ENCODE measurements at places on chromosomes 1 and 21.

- DNase-seq = no peak
These were observed 42.4 kb downstream of the PDE9A start for GRCh38 chr21:42695697-42696380.

DNA sequence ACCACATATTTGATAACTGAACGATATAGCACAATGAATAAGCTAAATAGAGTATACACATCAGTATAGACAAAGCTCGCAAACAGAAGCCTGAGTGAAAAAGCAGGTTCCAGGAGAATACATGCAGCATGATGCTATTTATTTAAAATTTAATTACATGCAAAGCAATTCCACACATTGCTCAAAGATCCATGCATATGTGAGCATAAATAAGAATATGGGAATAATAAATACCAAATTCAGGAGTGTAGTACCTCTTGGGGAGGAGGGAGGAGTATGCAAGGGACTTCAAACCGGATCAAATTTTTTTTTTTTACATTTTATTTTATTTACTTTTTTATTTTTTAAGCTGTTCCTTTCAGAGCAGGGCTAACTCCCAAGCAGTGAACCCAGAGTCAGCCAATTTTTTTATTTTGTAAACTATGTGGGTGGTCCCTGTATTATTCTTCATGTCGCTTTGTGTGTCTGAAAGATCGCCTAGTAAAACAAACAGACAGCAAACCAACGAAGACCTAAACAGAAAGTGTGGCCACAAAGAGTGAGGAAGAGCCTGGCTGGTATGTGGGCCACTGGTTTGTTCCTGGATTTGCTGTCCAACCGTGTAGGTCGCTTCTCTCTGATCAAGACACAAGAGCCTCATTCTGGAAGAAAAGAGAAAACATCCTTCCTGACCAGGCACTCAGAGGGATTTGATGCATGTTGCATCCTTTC is 4.2 kb upstream of the SHISAL2A start:
- no peak for DNase-seq

- no peak for DNase-seq
These were observed 48.3 kb upstream of the CR2 start for GRCh38 chr1:207405814-207406213.

- DNase-seq = no peak
These were observed 93.0 kb downstream of the DYRK1A start for GRCh38 chr21:37459575-37459974.

DNA sequence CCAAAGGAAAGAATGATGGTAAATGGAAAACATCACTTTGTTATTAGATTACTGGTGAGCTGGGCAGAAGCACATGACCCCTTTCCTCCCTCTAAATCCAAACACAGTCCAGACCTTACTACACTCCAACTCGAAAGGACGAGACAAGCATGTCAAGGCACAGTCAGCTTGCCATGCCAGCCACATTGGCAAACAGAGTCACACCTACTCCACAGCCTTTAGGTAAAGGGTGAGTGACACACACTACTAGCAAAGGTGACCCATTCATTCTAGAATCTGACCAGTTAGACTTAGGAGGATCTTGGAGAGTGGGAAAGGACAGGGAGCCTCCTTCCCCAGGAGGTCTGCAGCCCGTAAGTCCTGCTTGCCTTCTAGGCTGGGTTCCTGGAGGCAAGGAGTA is 3.0 kb downstream of the SLC44A3 start:
- DNase-seq = no peak

- DNase-seq = no peak
These were observed 7.5 kb downstream of the SDC3 start for GRCh38 chr1:30900931-30901560.

DNA sequence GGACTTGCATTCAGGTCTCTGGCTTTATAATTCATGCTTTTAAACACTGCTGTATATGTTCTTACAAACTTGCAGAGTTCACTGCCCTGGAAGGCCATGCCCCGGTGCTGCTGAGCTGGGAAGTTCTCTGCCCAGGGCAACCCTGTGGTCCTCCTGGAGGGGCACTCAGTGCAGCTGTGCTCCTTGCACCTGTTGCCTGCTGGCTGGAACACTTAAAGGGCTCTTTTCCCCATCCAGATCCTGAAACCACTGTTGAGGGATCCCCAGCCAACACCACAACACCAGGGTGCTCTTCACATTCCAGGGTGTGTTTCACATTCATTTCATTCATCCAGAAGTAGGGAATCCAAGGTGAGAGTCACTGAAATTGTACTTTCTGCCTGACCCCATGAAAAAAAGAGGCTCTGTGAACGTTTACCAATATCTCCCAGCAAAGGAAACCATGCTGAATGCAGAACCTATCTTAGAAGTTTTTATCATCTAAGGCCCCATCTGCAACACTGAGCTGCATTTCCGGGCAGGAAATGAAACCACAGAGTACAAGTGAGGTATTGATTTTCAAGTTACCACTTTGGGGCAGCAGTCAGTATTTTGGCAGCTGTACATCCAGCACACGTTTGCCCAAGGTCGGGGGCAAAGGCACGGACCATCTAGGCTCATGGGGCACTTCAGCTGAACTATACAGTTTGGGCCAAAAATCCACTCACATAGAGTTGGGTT is 16.4 kb upstream of the KIAA0040 start:
- DNase-seq = peak; percentile 49

- no peak for DNase-seq
These were observed 93.8 kb downstream of the RIPK4 start for GRCh38 chr21:41673071-41673470.

DNA sequence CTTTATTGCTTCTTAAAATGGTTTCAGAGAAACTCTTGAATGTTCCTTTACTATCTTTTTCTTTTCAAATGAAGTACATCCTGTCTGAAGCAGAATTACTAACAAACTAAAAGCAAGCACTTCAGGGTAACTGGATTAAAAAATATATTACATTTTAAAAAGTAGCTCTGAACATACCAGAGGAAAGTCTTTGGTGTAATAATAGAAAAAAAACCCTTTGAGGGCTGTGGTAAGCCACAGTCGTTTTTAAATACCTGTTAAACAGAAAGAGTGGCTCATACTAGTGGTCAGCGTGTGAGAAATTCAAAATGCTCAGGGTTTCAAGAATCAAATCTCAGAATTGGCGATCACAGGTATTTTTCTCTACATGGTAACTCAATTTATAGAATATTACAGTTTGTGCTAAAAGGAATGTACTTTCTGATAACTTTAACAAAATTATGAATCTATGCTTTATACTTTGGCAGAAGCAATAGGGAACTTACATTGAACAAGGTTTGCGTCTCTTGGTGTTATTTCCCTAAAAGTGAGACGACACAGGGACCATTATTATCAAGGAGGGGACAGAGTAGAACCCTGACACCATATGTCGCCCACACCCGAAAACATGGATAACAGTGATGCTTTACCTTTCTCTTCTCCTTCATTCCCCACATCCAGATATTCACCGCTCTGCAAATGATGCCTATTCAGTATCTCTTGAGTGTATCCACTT is 97.0 kb upstream of the DPH5 start:
- no peak for DNase-seq
